Stimulated activated CD8-positive, alpha-beta memory T cell treated with anti-CD3 and anti-CD28 coated beads, Interleukin-12 subunit alpha, Interleukin-12 subunit beta, amount 100 ng/mL, for 1 hour (primary cell): ENCODE measurements at places on chromosomes 16 and 17.

DNA sequence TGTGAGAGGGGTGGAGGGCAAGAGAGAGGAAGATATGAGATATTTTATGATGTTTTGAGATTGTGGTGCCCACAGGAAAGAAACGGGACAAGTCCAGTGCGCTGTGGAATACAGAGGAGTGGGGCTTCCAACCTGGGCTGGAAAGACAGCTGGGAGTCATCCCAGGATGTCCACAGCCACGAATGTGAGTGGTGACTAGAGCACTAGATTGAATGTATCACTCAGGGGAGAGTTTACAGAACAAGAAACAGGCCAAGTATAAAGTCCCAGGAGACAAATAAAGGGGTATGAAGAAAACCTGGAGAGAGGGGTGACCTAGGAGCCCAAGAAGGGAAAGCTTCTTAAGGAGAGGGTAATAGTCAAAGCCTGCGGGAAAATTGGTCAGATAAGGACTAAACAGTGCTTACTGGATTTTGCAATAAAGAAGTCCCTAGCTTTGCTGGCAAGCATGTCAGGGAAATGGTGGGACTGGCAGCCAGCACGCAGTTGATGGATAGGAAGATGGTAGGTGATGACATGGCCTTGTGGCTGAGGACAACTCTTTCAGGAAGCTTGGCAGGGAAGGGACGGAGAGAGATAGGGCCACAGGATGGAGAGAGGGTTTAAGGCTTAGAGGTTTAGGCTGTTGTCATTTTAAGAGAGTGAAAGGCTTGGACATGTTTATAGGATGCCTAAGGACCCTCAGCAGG lies 114.5 kb downstream of the AXIN2 start:
- no peak for DNase-seq

- DNase-seq: no peak
Observed at GRCh38 chr16:85270374-85270773, 158.1 kb upstream of the CIBAR2 start.

DNA sequence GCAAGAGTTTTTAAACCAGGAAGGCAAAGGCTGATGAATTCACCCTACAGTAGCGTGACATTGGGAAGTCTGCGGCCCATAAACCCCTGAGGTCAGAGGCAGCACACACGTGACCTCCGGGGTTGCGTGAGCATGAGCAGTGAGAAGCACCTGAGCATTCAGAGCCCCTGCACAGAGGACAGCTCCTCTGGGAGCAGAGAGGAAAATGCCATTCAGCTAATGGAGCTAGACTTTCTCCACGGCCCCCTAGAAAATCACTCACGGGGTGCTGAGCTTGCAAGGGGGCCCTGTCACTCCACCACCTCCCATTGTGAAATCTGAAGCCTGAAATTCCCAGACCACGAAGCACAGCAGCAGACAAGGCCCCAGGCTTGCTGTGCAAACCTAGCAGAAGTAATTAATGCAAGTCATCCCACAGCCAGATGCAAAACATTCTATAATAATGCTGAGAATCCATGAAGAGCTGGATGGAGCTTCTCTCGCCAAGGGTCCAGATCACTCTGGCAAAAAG lies 114.9 kb upstream of the RCVRN start:
- no peak for DNase-seq

GRCh38 chr16:6381896-6382295 lies 950.7 kb upstream of the RBFOX1 start:
- DNase-seq: no peak

DNA sequence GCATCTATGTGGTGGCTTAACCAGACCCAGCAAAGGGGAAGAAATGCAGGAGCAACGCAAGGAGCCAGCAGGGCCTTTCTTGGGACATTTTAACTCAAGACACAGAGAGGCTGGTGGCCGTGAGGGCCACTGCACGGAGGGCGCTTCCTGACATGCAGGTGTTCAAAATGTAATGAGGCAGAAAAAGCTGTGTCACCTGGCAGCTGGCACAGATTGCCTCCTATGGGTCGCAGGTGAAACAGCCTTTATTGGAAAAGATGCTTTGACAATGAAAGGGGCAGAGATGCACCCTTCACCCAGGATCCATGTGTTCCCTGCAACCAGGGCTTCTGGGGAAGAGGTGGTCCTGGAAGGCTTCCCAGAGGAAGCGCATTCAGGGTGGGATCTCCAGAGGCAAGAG lies 219.3 kb downstream of the XYLT1 start:
- no peak for DNase-seq

- no peak for DNase-seq
Observed at GRCh38 chr17:21213638-21214014, 335 bp downstream of the TMEM11 start.

GRCh38 chr17:38868817-38869525 lies 887 bp upstream of the LASP1 start:
- DNase-seq: peak; percentile 81

DNA sequence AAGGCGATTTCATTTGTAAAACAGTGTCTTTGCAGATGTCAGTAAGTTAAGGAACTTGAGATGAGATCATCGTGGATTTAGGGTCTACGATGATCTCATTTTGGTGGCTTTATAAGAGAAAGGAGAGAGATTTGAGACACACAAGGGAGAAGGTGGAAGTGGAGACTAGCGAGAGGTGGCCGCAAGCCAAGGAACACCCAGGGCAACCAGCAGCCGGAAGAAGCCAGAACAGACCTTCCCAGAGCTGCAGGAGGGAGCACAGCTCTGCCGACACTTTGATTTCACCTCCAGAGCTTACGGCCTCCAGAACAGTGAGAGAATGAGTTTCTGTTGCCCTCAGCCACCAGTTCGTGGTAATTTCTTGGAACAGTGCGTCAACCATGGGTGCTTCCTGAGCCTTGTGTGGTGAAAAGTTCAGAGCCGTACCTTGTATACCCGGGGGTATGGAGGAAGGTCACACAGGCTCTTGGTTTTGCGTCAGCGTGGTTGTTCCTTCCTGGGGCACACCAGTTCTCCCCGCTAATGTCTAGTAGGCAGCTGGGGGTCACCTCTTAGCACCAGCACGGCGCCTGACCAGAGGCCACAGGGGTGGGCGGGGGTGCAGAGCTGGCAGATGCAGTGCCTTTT lies 12.9 kb upstream of the SEC14L1 start:
- peak; percentile 44 for DNase-seq

DNA sequence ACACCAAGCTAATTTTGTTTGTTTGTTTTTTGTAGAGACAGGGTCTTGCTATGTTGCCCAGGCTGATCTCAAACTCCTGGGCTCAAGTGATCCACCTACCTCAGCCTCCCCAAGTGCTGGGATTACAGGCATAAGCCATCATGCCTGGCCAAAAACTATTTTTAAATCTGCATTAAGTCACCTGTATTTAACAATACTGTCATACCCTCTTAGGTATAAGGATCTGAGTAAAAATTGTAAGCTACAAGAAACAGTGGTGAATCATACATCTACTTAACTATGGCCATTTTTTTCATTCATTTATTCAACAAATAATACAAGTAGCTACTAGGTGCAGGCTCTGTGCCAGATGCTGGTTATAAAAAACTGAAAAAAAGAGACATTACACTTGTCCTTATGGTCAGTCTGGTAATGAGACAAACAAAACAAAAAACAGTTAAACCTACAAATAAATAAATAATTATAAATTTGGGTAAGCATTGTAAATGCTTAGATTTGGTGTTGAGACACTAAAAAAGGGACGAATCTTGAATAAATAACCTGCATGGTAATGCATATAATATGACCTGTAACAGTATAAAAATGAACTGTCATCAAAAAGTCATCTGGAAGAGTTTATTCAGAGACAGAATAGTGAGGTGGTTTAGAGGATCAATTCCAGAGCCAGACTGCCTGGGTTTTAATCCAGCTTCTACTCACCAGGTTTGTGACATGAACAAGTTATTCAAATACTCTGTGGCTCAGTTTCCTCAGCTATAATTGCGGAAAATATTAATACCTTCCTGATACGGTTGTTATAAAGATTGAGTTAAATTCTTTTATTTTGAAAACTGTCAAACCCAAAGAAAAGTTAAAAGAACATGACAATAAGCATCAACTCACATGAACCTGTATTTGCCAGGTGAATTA lies 26.8 kb downstream of the BRIP1 start:
- no peak for DNase-seq

DNA sequence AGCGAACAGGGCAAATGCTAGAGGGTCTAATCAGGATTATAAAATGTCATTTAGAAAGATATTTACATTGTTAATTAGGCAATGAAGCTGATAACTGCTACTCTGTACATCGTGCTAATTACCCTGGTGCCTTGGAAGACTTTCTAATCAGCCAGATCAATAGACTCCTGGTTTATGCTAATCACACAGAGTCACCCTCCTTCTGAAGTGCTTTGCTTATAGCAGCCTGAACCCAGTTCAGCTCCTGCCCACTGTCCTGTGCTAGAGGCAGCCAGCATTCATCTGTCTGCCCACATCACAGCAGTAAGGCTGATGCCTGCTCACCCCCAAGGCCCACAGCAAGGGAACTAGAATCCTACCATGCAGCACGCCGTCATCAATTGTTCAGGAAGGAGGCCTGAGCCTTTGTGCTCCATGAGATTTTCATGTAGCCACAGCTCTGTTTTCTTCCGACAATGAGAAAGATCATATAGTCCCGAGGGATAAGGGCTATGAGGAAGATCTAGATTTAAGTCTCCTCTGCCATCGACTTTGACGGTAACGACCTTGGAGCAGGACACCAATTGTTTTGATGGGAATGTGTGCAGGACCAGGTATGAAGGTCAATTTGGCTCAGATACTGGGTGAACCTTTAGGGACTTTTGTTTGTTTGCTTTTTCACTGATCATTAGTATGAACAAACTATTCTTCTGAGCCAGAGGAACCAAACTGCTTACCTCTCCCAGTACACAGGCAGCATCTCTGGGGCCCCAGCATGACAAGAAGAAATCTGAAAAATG lies 12.5 kb upstream of the LYRM9 start:
- no peak for DNase-seq

DNA sequence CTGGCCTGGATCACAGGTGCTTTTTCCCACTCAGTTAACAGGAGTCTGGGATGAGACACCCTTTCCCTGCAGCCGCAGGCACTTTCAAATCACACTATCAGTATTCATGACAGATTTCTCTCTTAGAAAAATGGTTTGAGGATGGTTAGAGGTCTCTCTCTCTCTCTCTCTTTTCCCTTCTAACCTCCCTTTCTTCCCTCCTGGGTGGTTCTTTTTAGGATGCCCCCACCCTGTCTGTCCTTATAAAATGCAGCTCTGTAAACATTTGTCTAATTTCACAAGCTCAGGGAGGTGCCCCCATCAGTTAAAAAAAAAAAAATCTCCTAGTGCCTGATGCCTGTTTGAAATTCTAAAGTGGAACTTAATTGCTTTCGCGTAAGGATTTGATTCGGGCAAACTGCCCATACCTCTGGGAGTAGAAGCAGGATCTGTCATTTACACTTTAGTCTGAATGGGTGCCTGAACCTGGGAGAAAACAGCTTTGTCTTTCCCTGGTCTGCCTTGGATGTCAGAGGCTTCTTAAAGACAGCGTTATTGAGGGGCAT lies 158.8 kb downstream of the CCDC182 start:
- no peak for DNase-seq

GRCh38 chr17:71824671-71825070 lies 296.1 kb upstream of the SOX9 start:
- no peak for DNase-seq

GRCh38 chr17:39751637-39752036 lies 13.9 kb downstream of the GRB7 start:
- DNase-seq: no peak

GRCh38 chr16:28977703-28978662 lies 3.4 kb downstream of the SPNS1 start:
- no peak for DNase-seq

DNA sequence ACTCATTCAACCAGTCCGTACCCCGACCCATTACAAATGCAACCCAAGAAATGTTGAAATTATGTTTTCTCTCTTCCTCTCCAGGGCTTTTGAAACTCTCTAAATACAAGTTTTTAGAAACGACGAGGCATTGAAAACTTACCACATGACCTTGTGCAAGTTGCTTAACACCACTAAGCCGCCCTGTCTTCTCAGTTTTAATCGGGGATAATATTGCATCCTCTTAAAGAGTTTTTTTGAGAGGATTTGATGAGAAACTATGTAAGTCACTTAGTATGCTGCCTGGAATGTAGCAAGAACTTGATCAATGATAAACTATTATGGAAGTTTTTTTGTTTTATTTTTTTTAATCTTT lies 149.0 kb upstream of the FAM20A start:
- DNase-seq: no peak

DNA sequence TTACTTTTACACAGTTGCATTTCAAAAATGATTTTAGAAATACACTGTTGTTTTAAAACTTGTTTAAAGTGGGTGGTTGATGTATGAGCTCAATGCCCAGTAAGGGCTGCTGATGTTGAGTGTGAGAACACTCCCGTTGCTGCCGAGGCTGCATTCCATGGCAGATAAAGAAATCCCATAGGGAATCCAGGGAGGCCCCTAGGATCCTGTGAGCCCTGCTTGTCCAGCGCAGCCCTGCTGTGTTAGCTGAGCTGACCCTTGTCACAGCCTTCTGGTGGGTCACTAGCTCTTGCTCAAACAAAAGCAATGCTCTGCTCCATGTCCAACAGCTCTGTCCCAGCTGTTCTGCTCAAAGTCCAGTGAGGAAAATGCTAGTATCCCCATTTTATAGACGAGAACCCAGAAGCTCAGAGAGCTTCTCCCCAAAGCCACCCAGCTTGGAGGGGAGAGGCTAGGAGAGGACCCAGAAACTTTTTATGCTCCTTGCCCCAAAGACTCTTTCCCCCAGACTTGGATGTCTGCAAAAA lies 18.6 kb upstream of the COL1A1 start:
- DNase-seq: no peak

DNA sequence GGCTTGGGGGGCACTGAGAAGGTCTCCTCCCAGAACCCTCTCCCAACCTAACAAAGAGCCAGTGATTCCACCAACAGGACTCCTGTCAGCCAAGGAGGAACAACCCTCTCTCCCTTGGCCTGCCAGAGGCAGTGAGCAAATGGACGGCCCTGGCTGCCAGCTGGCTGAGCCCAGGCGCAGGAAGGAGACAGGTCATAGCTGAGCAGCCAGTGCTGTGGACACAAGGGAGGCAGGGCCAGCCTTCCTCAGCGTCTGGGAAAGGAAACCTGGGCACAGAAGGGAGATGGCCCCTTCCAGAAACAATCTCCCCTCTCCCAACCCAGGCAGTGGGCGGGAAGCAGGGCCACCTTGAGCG lies 2.1 kb downstream of the MPO start:
- no peak for DNase-seq

- DNase-seq: no peak
Observed at GRCh38 chr16:49712542-49712941, 143.4 kb downstream of the ZNF423 start.

DNA sequence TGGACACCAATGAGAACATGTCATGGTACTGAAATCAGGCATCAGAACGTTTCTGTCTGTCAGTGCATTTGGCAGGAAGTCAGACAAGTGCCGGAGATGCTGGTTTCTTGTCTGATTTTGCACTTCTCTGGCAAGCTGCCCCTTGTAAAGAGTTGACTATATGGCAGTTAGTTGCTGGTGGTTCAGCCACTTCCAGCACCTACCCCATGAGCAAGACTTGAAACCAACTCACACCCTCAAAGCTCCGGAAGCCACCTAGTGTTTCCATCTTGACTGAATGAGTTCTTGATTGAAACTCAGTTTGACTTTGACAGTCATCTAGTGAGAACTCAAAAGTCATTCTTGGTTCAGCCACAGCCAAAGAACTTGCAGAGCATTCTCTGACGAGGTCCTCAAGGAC lies 225.1 kb downstream of the SPECC1 start:
- DNase-seq: peak; percentile 11
